A172 (cell line): ENCODE measurements at places on chromosomes 6 and 20.
A peak's percentile ranks its signal among the peaks of the same experiment; 100 is the strongest.

- DNase-seq: peak; percentile 53
Measured at GRCh38 chr6:81981812-81982211, 229.3 kb upstream of the TENT5A start.

DNA sequence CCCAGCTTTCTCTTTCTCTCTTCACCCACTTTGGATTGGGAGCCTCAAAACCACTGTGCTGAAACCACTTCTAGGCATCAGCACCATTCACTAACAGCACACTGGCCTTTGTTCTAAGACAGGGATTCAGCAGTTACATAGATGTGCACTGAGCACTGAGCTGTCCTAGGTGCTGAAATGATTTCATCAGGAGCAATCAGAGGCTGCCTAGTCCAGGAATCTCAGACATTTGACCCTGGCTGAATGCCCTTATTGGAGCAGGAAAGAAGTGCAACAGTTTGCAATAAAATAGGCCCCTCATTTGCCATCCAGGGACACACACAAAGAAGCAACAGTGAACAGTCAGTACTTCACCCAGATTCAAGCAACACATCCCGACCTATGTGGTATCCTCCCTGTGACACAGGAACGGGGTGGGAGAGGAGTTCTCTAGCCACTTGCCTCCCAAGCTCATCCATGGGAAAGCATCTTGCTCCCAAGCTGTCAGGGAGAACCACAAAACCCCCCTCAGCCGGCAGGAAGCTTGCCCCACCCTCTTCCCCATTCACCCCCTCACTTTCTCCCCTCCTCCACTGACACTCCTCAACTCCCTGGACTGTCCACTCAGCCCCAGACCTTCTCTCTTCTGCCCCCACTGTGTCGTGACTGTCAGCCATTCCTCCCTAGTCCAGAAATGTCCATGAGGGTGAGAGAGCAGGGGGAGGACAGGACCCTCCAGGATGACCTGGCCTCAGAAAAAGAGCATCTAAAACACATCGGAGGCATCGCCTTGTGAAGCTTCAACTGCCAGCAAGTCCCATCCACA, 304.4 kb downstream of the PREX1 start:
- DNase-seq: peak; percentile 77

GRCh38 chr20:8205996-8206395, 73.9 kb downstream of the PLCB1 start:
- DNase-seq: no peak

DNA sequence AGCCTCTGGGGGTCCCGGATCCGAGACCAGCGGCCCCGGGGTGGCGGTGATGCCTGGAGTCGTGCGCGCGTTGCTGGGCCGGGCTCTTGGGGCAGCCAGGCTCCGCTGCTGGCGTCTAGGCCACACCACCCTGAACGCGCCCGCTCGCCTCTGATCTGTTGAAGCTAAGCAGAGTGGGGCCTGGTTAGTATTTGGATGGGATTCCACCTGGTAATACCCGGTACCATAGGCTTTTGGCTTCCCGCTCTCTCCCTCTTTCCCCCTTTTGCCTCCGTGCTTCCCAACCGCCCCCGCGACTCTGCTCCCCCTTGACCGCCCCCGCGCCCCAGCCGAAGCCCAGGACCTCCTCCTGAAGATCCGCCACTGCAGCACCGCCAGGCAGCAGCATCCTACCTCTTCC, 1383.5 kb upstream of the DEFB115 start:
- DNase-seq: no peak

GRCh38 chr20:46772901-46773300, 63.5 kb downstream of the SLC2A10 start:
- no peak for DNase-seq

- no peak for DNase-seq
Measured at GRCh38 chr6:16184551-16184950, 53.8 kb upstream of the GMPR start.

DNA sequence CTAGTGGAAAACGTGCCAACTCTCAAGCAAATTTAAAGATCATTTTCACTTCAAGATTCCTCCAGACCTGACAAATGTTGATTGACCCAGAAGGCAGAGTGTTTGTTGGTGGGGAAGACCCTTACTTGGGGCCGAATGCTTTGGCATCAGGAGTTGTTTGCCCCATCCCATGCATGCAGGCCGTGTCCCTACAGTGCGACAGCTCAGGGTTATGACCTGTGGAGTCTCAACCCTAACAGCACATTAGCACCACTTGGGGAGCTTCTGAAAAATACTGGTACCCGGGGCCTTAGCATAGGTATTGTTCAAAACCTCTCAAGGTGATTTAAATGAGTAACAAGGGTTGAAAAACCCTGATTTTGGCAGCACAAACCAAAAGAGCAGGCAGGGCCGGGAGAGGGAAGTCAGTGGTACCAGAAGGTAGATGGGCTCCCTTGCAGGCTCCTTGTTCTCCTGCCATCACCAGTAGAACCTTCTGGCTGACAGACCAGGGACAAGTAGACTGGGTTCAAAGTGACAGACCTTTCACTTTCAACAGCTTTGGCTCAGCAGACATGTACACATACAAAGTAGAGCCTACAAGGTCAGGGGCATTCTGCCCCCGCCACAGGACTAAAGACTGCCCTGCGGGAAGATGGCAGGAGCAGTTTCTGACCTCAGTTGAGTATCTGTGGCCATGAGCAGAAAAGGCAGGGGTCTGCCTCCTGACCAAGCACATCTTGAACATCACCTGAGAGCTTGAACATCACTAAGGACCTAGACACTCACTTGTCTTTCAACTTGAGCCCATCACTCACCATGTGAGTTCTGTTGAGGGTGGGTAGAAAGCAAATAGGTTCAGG, 39.6 kb downstream of the PLCG1 start:
- DNase-seq: no peak

DNA sequence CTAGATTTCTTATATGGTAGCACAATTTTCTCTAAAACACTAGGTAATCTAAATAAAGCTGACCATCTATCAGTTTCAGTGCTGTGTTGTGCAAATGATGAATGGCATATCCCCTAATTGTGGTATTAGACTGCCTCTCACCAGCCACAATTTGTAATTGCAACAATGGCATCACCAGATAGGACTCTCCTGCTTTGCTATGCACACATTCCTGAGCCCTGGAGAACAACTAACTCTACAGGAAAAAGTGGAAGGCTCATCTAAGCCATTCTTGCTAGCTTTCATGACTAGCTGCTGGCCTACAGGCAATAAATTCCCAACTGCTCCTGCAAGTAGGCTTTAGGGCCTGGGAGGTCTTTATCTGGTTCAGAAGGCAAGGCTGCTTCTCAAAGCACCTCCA, 974.1 kb downstream of the EYS start:
- DNase-seq: peak; percentile 5

DNA sequence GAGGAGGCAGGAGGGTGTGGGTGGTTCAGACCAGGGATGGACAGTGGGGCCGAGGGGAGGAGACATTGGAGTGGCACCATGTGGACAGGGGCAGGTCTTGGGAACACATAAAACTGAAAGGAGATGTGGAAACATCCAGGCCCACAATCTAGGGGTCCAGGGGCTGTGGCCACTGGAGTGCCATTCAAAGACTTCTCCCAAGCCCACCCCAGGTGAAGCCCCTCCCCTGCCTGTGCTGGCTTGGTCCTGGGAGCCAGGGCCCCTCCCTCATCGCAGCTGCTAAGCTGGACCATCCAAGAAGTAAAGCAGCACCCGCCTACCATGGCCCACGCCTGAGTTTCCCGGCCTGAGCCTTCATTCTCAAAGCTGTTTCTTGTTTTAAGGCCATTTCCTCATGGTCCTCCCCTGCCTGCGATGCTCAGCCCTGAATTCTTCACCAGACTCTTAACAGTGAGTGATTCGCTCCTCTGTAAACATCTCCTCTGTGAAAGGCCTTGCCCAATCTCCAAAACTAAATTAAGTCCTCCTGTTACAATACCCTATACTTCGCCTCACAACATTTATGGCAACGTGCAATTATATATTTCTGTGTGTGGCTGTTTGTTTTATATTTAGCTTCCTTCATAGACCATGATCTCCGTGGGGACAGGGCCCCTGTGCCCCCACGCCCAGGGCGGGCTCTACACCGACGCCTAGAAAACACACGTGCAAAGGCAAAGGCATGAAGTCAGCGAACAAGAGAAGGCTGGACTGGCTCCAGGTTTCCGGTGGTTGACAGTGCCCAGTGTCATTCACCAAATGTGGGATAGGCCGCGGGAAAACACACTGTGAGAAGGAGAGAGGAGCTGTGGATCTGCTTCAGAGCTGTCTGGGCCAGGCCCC, 267.8 kb downstream of the ERMARD start:
- no peak for DNase-seq

DNA sequence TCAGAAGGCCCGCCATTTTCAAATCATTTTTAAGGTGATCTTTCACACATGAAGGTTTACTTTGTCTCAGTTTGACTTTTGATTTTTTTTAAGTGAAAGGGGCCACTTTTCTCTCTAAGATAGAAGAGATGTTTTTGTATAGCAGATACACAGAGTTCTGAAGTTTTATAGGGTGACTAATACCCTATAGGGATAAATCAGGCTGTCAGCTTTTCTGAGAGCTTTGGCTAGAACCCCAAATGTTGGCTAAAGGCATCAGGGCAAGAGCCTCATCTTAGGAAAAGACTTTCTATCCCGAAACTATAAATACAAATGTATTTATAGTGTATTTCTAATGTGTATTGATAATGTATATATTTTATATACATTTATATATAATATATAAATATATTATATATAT, 181.4 kb downstream of the TBX18 start:
- DNase-seq: peak; percentile 60

DNA sequence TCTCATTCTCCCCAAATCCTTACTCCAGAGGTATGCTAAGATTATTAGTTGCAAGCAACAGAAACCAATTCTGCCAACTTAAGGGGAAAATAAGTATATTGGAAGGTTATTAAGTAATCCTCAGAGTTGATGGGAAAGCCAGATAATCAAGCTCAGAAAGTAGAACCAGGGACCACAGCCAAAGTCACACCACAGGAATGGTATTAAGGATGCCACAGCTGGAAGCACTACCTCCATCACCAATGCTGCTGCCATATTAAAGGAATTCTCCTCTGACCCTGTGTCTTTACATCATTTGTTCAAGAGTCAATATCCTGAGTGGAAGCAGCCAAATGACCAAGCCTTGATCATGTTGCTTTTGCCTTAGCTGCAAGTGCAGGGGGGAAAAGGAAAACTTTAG, 9.9 kb downstream of the PROCR start:
- no peak for DNase-seq

- no peak for DNase-seq
Measured at GRCh38 chr6:170178561-170179477, 112.1 kb downstream of the DLL1 start.

DNA sequence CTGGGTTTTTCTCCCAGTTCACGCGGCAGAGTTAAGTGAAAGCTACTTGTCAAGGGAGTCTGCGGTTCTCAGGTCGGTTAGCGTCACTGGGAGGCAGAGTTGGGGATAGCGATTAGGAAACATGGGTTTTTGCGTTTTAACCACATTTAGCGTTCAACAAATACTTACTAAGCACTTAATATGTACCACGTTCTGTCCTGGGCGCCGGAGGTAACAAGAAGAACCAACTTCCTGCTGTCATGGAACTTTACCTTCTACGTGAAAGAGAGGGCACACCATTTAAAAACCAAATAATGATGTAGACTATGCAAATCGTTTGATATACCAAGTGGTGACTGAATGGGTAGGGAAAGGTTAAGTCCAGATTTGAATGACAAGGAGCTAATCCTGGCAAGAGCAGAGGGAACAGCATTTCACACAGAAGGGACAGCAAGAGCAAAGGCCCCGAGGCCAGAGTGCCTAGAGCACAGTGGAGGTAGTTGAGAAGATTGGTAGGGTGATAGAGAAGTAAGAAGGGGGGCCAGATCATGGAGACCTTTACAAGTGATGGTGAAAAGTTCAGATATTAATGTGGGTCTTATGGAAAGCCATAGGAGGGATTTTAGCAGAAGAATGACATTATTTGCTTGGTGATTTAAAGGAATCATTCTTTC, 744 bp downstream of the RIOK1 start:
- DNase-seq: no peak
